ENCODE measurements at places on chromosomes 1 and 21. TPM values are rescaled to one million over a fixed set of nuclear protein-coding genes. Genes with fewer than 3 reads are reported as not detected.

GRCh38 chr1:37630426-37631028 lies 4.2 kb downstream of the RSPO1 start:
- no peak for DNase-seq

DNA sequence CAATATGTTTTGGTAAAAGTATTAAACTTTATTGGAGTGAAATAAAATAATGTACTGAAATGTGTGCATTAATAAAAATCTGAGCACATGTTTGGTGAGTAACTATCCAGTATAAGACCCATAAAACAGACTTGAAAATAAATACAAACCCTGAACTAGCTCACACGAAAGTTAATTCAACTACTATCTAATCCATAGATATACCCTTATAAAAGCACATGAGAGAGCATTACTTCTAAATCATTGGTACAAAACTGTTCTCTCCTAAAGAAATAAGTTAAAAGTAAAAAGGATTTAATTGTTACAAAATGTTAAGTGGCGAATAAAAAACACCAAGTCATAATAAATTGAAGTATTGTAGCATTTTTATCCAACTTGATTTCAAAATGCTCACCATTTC lies 295.6 kb downstream of the PTPRC start:
- DNase-seq = no peak

- DNase-seq = no peak
These were observed 25.6 kb downstream of the MCOLN3 start for GRCh38 chr1:85022700-85023099.

DNA sequence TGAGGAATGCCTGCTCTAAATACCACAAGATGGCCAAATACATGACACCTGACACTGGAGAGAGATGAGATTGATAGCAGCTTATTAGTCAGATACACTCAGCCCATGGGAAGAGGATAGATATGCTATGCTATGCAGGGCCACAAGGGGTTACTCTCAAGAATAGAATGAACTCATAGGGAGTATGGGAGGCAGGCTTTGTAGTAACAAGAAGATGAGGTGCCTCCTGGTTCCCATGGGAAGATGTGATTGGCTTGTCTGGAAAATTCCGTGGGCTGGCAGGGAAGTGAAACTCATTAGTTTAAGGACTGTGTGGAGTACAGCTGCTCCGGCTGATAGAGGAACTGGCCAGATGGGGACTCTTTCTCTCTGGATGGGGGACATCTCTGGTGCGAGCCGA lies 16.5 kb downstream of the CCDC30 start:
- no peak for DNase-seq

OR11L1 gene
- polyA plus RNA-seq = not detected

DNA sequence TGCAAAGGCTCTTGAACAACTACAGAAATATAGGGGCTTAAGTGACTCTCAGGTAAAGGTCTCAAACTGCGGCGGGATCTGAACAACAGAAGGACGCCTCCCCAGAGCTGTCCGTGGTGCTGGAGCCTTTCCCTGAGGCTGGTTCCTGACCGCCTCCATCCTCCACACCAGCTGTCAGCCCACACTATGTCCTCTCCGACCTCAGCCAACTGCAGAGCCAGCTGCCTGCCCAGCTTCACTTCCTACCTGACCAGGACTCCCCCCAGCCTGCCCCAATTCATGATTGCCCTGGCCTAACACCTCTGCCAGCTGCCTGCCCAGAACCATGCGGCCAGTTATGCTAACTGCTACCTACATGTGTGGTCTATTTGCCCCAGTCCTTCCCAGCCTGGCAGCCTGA lies 63.6 kb upstream of the ZC3H12A start:
- no peak for DNase-seq

Data from ovary (tissue), 10 donors.